Brain (organoid and tissue), 16 donors: ENCODE measurements at places on chromosomes 2 and 18. TPM values are rescaled to one million over a fixed set of nuclear protein-coding genes. Genes with fewer than 3 reads are reported as not detected.

The MPP4 gene
- not detected for polyA plus RNA-seq

The OTOF gene
- polyA plus RNA-seq = 0.17 TPM

The C1GALT1C1L gene
- polyA plus RNA-seq = not detected

The TEKT4 gene
- polyA plus RNA-seq = not detected

The POTEI gene
- polyA plus RNA-seq = not detected

The ALKAL2 gene
- not detected for polyA plus RNA-seq

The GPC1 gene
- polyA plus RNA-seq = 52.7 TPM

The SPDYA gene
- not detected for polyA plus RNA-seq

The CRYGC gene
- polyA plus RNA-seq = not detected

The KCNG3 gene
- polyA plus RNA-seq = 0.41 TPM

The SMARCAL1 gene
- polyA plus RNA-seq = 24.2 TPM

The UGT1A4 gene
- polyA plus RNA-seq = not detected

The RESP18 gene
- polyA plus RNA-seq = not detected

The GREB1 gene
- 11.3 TPM for polyA plus RNA-seq

The HOXD13 gene
- 9.8 TPM for polyA plus RNA-seq

The C2orf66 gene
- polyA plus RNA-seq = not detected

The PGAP1 gene
- polyA plus RNA-seq = 3.6 TPM

The PLEK gene
- polyA plus RNA-seq = 2.0 TPM

The IL1F10 gene
- not detected for polyA plus RNA-seq

The MALL gene
- 1.9 TPM for polyA plus RNA-seq

The MAPK4 gene
- polyA plus RNA-seq = 28.3 TPM

The FEV gene
- polyA plus RNA-seq = 5.9 TPM

The TWIST2 gene
- polyA plus RNA-seq = not detected

The KLHL14 gene
- 9.5 TPM for polyA plus RNA-seq

The GIGYF2 gene
- polyA plus RNA-seq = 20.8 TPM

The NRP2 gene
- polyA plus RNA-seq = 10.2 TPM

The ZNF638 gene
- 21.6 TPM for polyA plus RNA-seq

The SULT1C4 gene
- polyA plus RNA-seq = 9.2 TPM

The IL18R1 gene
- 0.31 TPM for polyA plus RNA-seq

The AQP12A gene
- not detected for polyA plus RNA-seq
